ENCODE measurements at places on chromosomes 1 and 21. TPM values are rescaled to one million over a fixed set of nuclear protein-coding genes. Genes with fewer than 3 reads are reported as not detected.

Gene LCE1A
- not detected for total RNA-seq

Gene HAO2
- not detected for total RNA-seq

Gene PROK1
- total RNA-seq, result under 0.01 TPM

Gene CD244
- total RNA-seq, result not detected

Gene GLIS1
- not detected for total RNA-seq

Gene C8A
- not detected for total RNA-seq

Gene S100A5
- not detected for total RNA-seq

Gene OPRD1
- total RNA-seq, result 0.25 TPM

Gene DISC1
- total RNA-seq, result 4.4 TPM

Gene CHD5
- 35.2 TPM for total RNA-seq

Gene CHI3L2
- 0.49 TPM for total RNA-seq

Gene NEXN
- 0.49 TPM for total RNA-seq

Gene PLD5
- total RNA-seq, result 2.7 TPM

Gene KCNE2
- total RNA-seq, result 0.25 TPM

Gene UMODL1
- total RNA-seq, result not detected

Gene RAP1GAP
- 22.6 TPM for total RNA-seq

Gene PGLYRP3
- not detected for total RNA-seq

Gene CELA3A
- total RNA-seq, result not detected

Gene NES
- 47.2 TPM for total RNA-seq

Gene LCE1C
- total RNA-seq, result not detected

Gene MRAP
- not detected for total RNA-seq

Gene PADI4
- total RNA-seq, result 0.98 TPM

Gene ELAVL4
- total RNA-seq, result 78.2 TPM

Gene PTCH2
- total RNA-seq, result 1.7 TPM

Gene PRR9
- 0.49 TPM for total RNA-seq

Gene CCDC181
- 5.2 TPM for total RNA-seq

Gene AADACL4
- total RNA-seq, result not detected

Gene PEA15
- 178 TPM for total RNA-seq

Gene MPL
- not detected for total RNA-seq

Gene DISP3
- 21.9 TPM for total RNA-seq

Gene LRRN2
- total RNA-seq, result 11.8 TPM

Gene WNT4
- total RNA-seq, result 3.4 TPM

Gene FCRL1
- under 0.01 TPM for total RNA-seq
